Fibroblast of the aortic adventitia (primary cell): ENCODE measurements at places on chromosomes 2 and 18. TPM values are rescaled to one million over a fixed set of nuclear protein-coding genes. Genes with fewer than 3 reads are reported as not detected.

POMC gene
- total RNA-seq: 0.63 and 7.5 TPM in 2 replicates

SLC9A4 gene
- not detected in 2 replicates for total RNA-seq

GPR35 gene
- total RNA-seq: 0.09 and 0.25 TPM in 2 replicates

GAD1 gene
- total RNA-seq: not detected in 2 replicates
